T-cell (primary cell): ENCODE measurements at places on chromosomes 16 and 17.

DNA sequence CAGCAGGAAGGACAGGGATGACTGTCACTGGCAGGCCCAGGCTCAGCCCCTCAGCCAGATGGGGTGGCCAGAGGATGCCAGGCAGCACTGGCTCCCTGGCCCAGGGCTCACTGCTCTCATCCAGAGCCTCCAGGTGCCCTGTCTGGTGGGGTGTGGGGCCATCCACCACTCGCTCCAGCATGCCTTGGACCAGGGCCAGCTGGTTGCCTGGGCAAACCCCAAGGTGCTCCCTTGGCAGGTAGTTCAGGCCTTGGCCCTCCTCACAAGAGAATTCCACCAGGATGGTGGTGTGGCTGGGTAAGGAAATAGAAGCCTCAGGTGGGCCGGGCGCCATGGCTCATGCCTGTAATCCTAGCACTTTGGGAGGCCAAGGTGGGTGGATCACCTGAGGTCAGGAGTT lies 29.4 kb downstream of the LGALS9 start:
- DNase-seq, result no peak

GRCh38 chr16:50152351-50152806 lies 727 bp upstream of the TENT4B start:
- peak; percentile 56 for DNase-seq

- no peak for DNase-seq
These were observed 17.6 kb downstream of the SPAG9 start for GRCh38 chr17:51103050-51103449.

DNA sequence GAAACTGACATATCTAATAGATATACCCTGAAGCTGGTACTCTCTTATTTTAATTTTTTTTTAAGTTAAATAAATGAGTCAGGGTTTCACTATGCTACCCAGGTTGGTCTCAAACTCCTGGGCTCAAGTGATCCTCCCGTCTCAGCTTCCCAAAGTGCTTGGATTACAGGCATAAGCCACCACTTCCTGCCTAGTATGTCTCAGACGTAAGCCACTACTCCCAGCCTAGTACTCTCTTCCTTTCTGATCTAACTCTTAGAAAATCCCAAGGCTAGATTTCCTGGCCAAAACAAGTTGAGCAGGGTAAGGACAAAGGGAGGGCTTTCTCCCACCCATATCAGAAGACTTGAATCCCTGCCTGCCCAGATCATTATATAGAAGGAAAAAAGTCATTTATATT lies 33.7 kb downstream of the HOXB1 start:
- no peak for DNase-seq

- DNase-seq, result no peak
These were observed 5.8 kb downstream of the FOXN1 start for GRCh38 chr17:28511858-28512461.
